Pulmonary artery endothelial cell (primary cell): ENCODE measurements at places on chromosomes 2 and 18. TPM values are rescaled to one million over a fixed set of nuclear protein-coding genes. Genes with fewer than 3 reads are reported as not detected.

Gene CAVIN2
- total RNA-seq = 119 and 193 TPM in 2 replicates

Gene SMYD1
- not detected in 2 replicates for total RNA-seq

Gene UGT1A4
- not detected in 2 replicates for total RNA-seq

Gene TUBA3E
- total RNA-seq = not detected in 2 replicates

Gene LYPD6
- 1.3 and 1.8 TPM in 2 replicates for total RNA-seq

Gene STEAP3
- total RNA-seq = 12.2 and 23.7 TPM in 2 replicates

Gene MSGN1
- total RNA-seq = not detected in 2 replicates

Gene KLHL30
- not detected in 2 replicates for total RNA-seq

Gene GALNT3
- 0.11 and 0.13 TPM in 2 replicates for total RNA-seq

Gene IL1F10
- total RNA-seq = not detected in 2 replicates

Gene FBXO36
- total RNA-seq = 0.63 and 2.0 TPM in 2 replicates

Gene PLB1
- total RNA-seq = 0.46 and 0.81 TPM in 2 replicates
